Dermis lymphatic vessel endothelial cell (primary cell): ENCODE measurements at places on chromosomes 2 and 18. TPM values are rescaled to one million over a fixed set of nuclear protein-coding genes. Genes with fewer than 3 reads are reported as not detected.

Gene DPYSL5
- total RNA-seq: not detected in 2 replicates

Gene SKA1
- 1.8 and 2.2 TPM in 2 replicates for total RNA-seq

Gene ERMN
- total RNA-seq: not detected in 2 replicates

Gene SERPINB3
- not detected in 2 replicates for total RNA-seq

Gene UNC80
- 0.26 and 1.3 TPM in 2 replicates for total RNA-seq

Gene FKBP1B
- 8.7 and 10.5 TPM in 2 replicates for total RNA-seq

Gene CDH20
- 0.09 and 0.11 TPM in 2 replicates for total RNA-seq

Gene CPO
- total RNA-seq: not detected in 2 replicates

Gene TRIM54
- 0.52 and 1.3 TPM in 2 replicates for total RNA-seq

Gene REG1B
- total RNA-seq: not detected in 2 replicates

Gene ZAP70
- 0.11 and 0.34 TPM in 2 replicates for total RNA-seq

Gene HJURP
- total RNA-seq: 2.1 and 2.3 TPM in 2 replicates

Gene DOK6
- 0.11 and 1.1 TPM in 2 replicates for total RNA-seq
